Astrocyte (in vitro differentiated cells and primary cell): ENCODE measurements at places on chromosomes 4 and X. TPM values are rescaled to one million over a fixed set of nuclear protein-coding genes. Genes with fewer than 3 reads are reported as not detected.

The CCDC120 gene
- 6.3 and 8.2 TPM in 2 replicates for total RNA-seq

The CHRDL1 gene
- total RNA-seq: 3.3 and 4.8 TPM in 2 replicates

The ARHGEF6 gene
- 4.7 and 6.1 TPM in 2 replicates for total RNA-seq

The GPRIN3 gene
- 2.6 and 6.9 TPM in 2 replicates for total RNA-seq

The ADH1B gene
- total RNA-seq: not detected in 2 replicates

The FAAH2 gene
- total RNA-seq: 0.19 and 0.20 TPM in 2 replicates

The PF4V1 gene
- not detected in 2 replicates for total RNA-seq

The SSX4 gene
- total RNA-seq: not detected in 2 replicates

The SPANXN3 gene
- total RNA-seq: not detected in 2 replicates

The MRPS18C gene
- 46.7 and 49.8 TPM in 2 replicates for total RNA-seq

The HS6ST2 gene
- 12.9 and 15.0 TPM in 2 replicates for total RNA-seq

The SATL1 gene
- 0.09 and 0.19 TPM in 2 replicates for total RNA-seq

The ZFP42 gene
- total RNA-seq: 4.5 and 4.9 TPM in 2 replicates

The BEX1 gene
- total RNA-seq: 15.5 and 16.6 TPM in 2 replicates

GRCh38 chrX:98203800-98204199 lies 1320.1 kb downstream of the RPA4 start:
- DNase-seq: peak; percentile 3

- DNase-seq: peak; percentile 23
Measured at GRCh38 chr4:25100021-25100555, 60.2 kb downstream of the SEPSECS start.

DNA sequence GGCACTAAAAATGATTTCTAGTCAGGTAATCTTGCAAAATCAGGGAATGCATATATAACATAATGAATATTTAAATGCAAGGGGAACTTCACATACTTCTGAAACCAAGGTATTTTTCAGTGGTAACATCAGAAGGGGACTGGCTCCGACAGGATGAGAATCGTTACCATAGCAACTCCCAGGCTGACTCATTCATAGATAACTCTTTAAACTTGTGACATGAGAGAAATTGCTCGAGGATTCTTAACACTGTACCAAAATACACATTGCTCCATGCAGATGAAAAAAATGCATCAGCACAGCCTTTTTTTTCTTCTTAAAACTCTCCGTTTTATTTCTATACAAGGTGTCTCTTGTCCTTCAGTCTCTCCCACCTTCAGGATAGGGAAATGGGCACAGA lies 114.3 kb downstream of the GABRB1 start:
- DNase-seq: peak; percentile 92

DNA sequence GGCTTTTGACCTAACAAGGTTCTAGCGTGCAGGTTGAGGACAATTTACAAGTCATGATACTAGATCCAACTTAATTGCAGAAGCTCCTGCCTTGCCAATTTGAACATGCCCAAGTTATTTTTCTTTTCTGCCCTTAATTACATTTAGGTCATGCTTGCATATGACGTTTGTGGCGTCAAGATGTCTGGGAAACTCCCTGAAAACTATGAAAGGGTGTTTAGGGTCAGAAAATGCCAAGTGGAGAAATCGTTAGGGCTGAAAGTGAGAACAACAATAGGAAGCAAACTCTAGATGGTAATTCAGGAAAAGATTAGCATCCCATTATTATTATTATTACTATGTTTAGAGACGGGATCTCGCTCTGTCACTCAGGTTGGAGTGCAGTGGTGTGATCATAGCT lies 38.2 kb upstream of the PLAC8 start:
- no peak for DNase-seq

- DNase-seq: no peak
Measured at GRCh38 chr4:147396105-147396504, 84.8 kb upstream of the EDNRA start.

DNA sequence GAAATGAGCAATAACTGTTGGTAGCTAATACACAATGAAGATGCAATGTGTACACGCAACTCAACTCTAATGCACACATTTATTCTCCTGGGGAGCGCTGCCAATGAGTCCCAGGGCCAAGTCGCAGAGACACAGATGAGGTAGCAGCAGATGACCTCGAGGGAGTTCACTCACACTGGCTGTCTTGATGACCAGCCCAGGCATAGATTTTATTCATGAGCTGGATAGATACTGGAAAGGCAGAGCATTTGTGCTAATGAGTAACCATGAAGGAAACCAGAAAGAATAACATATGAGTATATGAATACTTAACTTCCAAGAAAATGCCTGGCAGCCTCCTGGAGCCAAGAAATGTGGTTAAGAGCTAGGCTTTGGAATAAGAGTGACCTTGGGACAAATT lies 42.3 kb downstream of the RASL11B start:
- peak; percentile 60 for DNase-seq

GRCh38 chr4:137422666-137423065 lies 109.6 kb downstream of the PCDH18 start:
- no peak for DNase-seq

GRCh38 chrX:152632445-152633097 lies 5.1 kb upstream of the GABRQ start:
- no peak for DNase-seq

- DNase-seq: peak; percentile 62
Measured at GRCh38 chr4:87057835-87058355, 123.1 kb downstream of the AFF1 start.

- no peak for DNase-seq
Measured at GRCh38 chr4:22574424-22574823, 58.6 kb upstream of the ADGRA3 start.

DNA sequence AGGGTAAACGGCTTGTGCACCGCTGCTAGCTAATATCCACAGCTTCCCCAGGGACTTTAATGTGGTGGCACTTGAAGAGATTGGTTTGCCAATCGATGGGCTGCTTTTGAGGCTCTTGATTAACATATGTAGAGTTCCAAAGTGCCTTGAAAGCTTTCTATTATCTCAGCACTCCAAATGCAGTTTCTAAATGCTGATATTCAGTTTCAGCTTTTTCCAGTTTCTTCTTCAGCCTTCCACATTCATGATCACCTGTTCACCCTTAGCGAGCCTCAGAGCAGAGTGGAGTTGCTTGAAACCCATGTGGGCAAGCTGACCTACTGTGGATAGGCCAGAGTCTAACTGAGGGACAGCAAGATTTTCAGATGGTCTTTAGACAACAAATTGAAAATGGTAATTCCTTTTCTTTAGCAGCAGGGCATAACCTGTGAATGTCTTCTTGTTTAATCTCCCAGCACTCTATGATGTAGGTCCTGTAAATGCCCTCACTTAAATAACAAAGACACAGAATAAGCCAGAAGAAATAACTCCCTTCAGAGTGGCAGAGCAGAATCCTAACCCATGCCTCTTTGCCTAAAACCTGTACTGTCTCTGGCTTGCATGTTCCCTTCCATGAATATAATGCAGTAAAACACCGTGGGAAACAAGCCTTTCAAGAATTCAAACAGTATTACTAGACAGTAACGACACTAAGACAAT lies 99.8 kb downstream of the TSPAN5 start:
- DNase-seq: no peak

DNA sequence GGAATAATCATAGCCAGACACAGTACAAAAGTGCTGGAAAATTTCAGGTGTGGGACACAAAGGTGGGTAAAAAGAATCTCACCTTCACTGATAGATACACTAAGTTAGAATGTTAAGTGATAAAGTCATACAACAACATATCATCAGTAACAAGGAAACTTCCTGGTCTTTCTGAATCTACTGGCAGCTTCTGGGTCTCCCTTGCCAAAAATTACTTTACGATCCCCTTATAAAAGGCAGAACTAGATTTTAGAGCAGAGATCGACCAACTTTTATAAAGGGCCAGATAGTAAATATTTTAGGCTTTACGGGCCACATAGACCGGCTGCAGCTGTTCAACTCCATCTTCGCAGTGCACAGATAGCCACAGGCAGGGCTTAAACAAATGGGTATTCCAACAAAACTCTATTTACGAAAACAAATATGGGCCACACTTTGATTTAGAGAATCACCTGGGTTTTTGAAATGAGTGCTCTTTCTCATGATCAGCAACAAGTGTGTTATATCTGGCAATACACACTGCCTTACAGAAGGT lies 159.9 kb downstream of the AASDH start:
- no peak for DNase-seq

DNA sequence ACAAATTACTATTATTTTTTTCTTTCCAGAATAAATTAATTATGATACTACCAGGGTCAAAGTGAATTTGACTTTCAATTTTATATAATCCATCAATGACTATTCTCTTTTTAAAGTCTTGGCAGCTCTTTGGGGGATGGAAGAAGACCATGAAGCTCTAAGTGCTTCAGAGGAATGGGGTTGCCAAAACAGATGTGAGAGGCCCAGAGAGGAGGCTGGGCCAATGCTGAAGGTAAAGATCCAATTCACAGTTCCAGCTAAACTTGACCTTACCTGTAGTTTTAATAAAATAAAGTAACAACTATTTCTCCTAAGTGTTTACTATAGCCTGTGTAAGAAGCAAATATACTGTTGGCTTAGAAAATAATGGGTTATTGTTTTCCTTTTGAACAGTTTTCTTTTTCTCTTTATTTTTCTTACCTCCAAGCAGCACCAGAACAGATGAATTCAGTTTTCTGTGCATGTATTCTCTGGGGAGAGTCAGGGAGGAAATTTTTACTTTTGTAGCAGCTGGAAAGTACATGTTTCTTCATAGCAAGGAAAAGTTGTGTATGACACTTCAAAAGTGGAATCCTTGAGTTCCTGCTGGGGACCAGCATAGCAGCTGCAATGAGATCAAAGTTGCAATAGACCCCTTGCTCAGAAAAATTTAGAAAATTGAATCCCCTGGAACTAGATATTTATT lies 104.9 kb downstream of the CEP44 start:
- no peak for DNase-seq

DNA sequence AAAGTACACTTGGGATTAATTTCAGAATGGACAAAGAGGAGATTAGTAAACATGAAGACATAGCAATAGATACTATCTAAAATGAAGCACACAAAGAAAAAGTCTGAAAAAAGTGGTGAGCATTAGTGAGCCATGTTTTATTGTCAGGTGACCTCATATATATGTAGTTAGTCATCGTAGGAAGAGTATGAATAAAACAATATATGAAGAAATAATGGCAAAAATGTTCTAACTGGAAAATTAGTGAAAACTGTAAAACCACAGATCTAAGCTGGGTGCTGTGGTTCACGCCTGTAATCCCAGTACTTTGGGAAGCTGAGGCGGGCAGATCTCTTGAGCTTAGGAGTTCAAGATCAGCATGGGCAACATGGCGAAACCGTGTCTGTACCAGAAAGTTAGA lies 67.9 kb downstream of the RBPJ start:
- DNase-seq: no peak

GRCh38 chr4:95833711-95834194 lies 6.1 kb upstream of the PDHA2 start:
- DNase-seq: no peak

GRCh38 chrX:118552121-118552900 lies 56.7 kb downstream of the DOCK11 start:
- DNase-seq: peak; percentile 76

GRCh38 chr4:142815834-142816233 lies 30.3 kb downstream of the INPP4B start:
- peak; percentile 81 for DNase-seq

- DNase-seq: peak; percentile 13
Measured at GRCh38 chr4:6342530-6343293, 73.1 kb downstream of the WFS1 start.

DNA sequence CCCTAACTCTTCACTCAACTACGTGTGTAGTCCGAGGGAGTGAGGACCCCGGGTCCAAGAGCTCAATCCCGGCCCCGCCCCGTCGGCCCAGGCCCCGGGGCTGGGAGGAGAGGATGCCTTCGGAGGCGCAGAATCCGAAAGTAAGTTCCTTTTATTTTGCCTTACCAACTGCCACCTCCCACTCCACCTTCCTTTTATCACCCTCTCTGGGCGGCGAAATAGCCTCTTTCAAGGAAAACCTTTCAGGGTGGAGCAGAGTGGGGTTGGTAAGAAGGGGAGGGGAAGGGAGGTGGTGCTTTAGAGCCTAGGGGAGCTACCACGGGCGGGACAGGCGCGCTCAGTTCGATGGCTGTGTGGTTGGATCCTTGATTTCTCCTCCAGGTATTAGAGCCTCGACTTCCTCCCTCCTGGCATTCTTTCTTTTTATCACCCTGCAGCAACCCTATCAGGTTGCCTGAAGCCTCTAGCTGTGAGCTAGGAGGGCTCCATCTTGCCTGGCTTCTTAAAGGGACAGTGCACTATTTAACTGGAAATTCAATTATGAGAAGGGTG lies 191.2 kb downstream of the RRAGB start:
- no peak for DNase-seq

- no peak for DNase-seq
Measured at GRCh38 chr4:578451-579443, 2.7 kb upstream of the TMEM271 start.

GRCh38 chr4:20318001-20318908 lies 66.5 kb downstream of the SLIT2 start:
- DNase-seq: no peak

- no peak for DNase-seq
Measured at GRCh38 chr4:87669373-87669772, 19.3 kb downstream of the DMP1 start.

GRCh38 chrX:77922787-77923186 lies 12.3 kb downstream of the ATP7A start:
- DNase-seq: no peak

GRCh38 chr4:24252121-24252520 lies 332.2 kb downstream of the DHX15 start:
- DNase-seq: no peak

DNA sequence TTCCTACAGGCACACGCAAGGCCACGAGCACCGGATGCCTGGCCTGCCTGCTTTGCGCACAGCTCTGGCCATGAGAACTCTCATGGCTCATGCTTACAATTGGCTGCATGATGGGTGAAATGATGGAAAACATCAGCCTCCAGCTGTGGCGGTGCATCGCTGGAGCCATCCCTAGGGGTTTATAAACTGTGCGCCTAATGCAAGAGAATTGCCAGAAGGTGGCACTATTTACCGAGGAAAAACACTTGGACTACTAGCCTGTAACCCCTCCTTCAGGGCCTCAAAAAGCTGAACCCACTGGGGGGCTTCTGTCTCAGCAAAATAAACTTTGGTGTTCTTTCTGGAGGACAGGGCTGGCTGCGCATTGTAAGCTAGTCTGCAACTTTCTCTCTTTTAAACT lies 51.9 kb downstream of the PHKA2 start:
- DNase-seq: no peak

DNA sequence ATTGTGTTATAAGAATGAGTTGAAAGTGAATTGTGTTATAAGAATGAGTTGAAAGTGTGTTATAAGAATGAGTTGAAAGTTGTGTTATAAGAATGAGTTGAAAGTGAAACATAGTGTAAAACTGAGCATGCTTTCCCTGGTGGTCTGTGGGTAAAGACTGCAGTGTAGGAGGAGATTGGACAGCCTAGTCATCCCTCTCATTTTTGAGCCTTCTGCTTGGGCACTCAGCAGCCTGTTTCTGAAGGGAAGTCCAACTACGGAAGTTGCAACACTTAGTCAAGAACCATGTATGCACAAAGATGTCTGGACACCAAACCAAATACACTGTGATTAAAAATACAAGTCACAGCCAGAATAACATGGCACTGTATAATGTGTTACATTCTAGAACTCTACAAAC lies 72.6 kb downstream of the ANK2 start:
- DNase-seq: no peak

- no peak for DNase-seq
Measured at GRCh38 chrX:118497180-118497818, 1.7 kb downstream of the DOCK11 start.

GRCh38 chrX:18422886-18423285 lies 2.5 kb upstream of the CDKL5 start:
- no peak for DNase-seq
